ENCODE measurements at places on chromosomes 5 and 9.

- no peak for DNase-seq
These were observed 247.1 kb upstream of the CCNG1 start for GRCh38 chr5:163190283-163190682.

GRCh38 chr5:75009556-75010345 is 42.6 kb downstream of the GCNT4 start:
- DNase-seq = no peak

- DNase-seq = no peak
These were observed 19.7 kb upstream of the CCNH start for GRCh38 chr5:87432460-87432859.

DNA sequence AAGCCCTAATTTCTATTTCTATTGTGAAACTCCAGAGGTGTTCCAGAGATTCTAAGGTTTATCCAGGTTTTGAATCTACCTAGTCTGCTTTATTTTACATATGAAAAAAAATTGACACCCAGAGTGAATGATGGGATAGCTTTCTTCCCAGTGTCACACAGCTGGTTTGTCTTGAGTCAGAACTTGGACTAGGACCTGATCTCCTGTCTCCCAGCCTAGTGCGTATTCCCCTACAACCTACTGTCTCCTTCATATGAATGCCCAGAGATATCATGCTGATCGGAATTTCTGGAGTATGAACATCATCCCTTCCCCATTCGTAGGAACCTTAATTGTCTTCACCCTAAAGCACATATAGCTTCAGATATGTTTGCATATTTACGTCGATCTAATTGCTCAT is 524.2 kb downstream of the SPATA31D1 start:
- no peak for DNase-seq

DNA sequence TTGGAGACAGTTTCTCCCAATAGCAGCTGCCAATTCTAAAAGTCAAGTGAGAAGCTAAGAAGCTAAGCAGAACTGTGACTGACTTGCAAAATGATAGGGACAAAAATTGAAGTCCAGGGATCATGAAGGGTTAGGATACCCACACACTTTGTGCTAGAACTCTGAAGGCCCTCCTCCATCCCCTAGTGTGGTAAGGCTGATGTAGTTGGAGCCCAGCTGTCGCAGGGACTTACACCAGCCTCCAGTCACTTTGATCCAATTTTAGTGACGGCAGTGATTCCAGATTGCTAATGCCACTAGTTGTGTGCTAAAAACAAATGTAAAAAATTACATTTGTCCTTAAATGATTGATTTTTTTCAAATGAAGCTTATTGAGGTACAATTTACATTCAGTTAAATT is 742.7 kb upstream of the ZNF608 start:
- no peak for DNase-seq

DNA sequence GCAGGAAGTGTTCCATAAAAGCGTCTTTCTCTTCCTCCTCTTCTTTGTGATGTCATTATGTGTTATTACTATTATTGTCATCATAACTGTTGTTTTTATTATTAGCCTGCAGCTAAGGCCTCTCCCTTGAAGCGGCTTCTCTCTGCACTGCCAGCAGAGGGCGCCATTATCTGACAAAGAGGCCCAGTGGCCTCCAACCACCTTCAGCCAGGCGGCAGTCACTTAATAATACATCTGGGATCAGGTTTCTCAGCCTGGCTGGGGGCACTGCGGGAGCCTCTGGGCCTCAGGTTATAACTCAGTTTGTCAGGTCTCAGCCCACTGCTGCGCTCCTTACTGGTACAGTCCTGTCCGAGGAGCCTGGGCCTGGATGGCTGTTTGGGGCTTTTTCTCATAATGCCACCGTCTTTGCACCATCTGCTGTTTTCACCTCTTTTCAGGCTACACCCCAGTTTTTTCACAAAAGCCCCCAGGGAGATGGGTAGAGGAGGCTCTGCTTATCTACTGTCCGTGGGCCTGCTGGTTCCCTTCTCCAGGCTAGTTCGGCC is 281.9 kb downstream of the NSG2 start:
- no peak for DNase-seq

DNA sequence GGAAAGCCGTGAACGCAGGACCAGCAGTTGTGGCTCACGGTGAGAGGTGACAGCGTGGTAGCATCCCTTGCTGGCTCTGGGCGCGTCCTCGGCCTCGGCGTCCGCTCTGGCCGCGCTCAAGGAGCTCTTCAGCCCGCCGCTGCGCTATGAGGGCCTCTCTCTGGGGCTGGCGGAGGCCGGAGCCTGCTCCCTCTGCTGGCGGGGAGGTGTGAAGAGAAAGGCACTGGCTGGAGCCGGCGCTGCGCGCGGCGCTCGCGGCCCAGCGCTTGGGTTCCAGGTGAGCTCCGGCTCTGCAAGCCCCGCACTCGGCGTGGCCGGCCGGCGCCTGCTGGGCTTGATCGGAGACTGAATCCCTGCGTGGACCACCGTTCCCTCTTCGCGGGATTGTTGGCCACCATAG is 705.6 kb downstream of the SEMA5A start:
- DNase-seq = no peak

GRCh38 chr5:21085791-21086190 is 1097.8 kb upstream of the CDH18 start:
- no peak for DNase-seq

DNA sequence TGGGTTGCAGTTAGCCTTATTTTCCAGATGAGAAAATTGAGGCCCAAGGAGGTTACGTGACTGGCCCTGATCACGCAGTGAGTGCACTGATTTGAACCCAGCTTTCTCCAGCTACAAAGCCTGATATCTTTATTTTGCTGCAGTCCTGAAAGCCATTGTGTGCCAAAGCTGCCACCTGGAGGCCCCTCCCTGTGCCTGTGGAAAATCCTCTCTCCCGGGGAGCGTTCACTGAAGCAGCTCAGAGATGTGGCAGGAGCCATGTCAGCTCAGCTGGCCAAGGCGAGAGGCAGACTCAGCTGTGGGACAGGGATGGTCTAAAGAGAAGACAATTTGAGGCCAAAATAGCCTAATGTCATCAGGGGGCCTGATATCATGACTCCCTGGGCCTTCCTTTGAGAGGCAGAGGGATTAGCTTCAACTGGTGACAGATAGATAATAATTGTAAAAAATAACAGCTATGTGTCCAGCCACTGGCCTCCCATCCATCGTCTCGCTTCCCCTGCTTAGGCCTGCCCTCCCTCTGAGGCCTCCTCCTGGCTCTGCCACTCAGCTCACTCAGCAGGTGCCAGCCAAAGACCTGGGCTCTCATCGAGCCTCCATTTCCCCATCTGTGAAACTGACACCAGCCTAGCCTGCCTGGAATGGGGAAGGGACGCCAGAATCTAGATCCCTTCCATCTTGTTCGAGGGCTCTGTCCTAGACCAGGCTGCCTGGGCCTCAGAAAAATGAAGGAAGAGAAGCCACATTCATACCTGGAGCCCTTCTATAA is 74.3 kb upstream of the GGTA1 start:
- no peak for DNase-seq

DNA sequence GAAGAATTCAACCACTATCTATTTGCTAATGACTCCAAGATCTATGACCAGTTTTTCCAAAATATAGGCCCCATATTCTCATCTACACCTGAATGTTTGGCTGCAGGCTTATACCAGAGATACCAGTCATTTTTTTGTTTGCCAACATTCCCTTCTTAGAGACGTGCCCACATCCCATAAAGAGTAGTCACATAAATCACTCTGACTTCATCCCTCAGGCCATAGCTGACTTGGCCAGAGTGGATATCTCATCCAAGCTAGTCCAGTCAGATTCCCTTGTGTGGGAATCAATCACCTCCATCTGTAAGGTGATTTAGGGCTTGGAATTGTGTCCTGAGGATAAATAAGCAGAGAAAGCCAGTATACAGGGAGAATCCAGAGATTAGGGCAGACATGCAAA is 124.3 kb upstream of the SLC24A2 start:
- DNase-seq = no peak

DNA sequence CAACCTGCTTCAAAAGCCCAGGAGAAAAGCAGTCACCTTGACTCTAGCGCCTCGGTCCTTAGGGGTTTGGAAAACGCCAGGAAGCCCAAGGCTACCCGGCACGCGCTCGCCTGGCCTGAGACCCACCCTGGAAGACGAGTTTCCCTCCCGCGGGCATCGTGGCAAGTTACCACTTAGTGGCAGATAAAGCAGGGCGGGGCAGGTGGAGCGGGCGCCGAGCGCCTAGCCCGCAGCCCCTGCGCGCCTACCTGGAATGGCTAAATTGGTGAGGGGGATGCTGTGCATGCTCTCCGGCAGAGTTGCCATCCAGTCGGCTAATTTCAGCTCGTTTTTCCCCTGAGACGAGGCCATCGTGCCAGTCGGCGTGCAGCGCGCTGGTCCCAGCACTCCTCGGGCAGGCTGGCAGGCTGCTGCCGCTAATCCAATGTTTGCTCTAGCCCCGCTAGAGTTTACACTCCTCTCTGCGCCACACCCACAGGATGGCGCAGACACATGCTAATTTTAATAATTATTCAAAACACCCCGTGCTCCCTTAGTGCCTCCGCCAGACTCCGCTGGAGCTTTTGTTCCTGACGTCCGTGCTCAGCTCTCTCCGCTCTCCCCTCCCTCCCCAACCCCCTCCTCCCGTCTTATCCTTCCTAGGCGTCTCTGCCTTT is at the start of gene PLCXD3:
Gene PLCXD3, minus strand, starts transcription at position 426 of the 656 bp plus-strand sequence. Its CDS starts 75 bp downstream, at position 351.
- DNase-seq = no peak
